NCI-H774 (cell line): ENCODE measurements at places on chromosomes 6 and 20.
A peak's percentile ranks its signal among the peaks of the same experiment; 100 is the strongest.

- DNase-seq, result no peak
Observed at GRCh38 chr6:167987396-167988153, 9.9 kb upstream of the KIF25 start.

- peak; percentile 76 for DNase-seq
Observed at GRCh38 chr6:36130667-36131510, 576 bp downstream of the MAPK13 start.

DNA sequence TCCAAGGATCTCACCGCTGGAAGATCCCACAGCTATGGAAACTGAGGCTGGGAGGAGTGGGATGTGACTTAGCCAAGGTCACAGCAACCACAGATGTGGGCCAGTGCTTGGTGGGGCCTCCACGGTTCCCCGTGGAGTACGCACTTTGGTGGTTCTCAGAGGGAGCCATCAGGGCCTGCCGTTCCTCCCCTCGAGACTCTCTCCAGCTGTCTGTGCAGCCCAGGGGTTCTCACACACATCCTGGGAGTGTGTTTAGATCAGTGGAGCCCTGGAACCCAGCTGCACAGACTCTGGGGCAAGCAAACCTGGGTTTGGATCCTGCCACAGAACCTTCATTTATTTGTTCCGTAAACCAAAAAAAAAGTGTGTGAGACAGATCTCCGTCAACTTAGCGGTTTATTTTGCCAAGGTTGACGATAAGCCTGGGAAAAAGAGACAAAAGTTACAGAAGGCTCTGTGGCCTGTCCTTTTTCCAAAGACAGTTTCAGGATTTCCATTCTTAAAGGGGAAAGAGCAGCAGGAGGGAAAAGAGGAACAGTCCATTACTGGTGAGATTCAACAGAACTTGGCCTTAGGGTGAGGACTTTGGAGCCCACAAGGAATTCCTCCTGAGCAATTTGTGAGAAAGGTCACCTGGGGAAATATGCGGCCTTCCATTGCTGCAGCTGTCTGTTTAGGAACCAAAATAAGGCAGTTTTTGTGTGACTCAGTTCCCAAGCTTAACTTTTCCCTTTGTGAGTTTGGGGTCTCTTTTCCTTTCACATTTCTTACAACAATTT, 13.6 kb upstream of the MYMX start:
- no peak for DNase-seq

DNA sequence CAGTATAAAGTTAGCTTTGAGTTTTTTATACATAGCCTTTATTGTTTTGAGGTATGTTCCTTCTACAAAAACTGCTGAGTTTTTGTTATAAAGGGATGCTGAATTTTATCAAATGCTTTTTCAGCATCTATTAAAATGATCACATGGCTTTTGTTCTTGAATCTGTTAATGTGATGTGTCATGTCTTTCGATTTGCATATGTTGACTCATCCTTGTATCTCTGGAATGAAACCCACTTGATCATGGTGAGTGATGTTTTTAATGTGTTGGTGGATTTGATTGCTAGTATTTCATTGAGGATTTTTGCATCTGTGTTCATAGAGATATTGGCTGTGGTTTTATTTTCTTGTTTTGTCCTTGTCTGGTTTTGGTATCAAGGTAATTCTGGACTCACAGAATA, 24.7 kb upstream of the BLCAP start:
- DNase-seq, result no peak

DNA sequence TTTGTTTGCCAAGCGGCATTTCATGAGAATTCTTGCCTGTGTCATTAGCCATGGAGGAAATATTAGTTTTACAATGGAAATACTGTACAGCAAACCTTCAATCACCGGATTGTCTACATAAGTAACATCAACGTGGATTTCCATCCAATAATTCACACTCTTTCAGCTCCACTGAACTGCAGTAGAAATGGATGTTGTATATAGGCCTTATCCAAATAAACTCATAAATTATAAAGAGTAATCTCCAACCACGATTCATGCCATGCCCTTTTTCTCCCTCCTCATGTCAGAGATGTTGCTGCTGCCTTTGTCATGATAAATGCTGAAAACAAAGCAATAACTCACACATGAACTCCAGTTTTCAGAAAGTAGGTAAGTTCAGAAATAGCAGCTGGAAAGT, 54.9 kb upstream of the EYS start:
- no peak for DNase-seq

DNA sequence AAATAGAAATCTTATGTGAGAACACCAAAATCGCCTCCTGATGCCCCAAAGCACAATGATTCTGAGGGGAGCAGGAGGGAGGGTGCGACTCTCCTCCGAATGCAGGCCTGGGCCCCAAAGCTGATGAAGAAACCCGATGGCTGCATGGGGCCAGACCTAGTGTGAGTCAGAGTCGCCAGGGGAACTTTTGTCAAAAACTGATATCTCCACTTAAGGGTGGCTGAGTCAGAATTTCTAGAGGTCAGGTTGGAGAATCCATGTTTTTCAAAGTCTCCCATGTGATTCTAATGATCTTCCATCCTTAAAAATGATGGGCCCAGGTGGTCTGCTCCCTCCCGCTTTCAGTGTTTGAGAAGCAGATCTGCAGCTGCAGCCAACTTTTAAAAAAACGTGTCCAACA, 172.8 kb downstream of the BACH2 start:
- no peak for DNase-seq

DNA sequence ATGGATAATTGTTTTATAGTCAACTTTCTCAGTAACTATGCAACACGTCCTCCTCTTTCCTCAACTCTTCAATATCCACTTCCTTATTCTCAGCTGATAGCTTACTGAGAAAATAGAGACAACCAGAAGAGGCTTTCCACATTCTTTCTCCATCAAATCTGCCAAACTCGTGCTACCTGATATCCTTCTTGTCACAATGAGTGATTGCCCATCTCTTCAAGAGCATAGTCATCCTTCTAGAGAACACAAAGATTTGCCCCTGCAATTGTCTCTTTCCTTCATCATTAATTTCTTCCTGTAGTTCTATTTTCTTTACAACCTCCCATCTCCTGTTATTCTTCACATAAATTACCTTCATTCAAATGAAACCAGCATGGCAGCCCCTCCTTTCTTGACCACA, 75.9 kb upstream of the RGS17 start:
- DNase-seq, result no peak

- DNase-seq, result no peak
Observed at GRCh38 chr20:1001116-1001515, 995 bp downstream of the RSPO4 start.

GRCh38 chr20:54004445-54004844, 65.9 kb downstream of the BCAS1 start:
- DNase-seq, result no peak

DNA sequence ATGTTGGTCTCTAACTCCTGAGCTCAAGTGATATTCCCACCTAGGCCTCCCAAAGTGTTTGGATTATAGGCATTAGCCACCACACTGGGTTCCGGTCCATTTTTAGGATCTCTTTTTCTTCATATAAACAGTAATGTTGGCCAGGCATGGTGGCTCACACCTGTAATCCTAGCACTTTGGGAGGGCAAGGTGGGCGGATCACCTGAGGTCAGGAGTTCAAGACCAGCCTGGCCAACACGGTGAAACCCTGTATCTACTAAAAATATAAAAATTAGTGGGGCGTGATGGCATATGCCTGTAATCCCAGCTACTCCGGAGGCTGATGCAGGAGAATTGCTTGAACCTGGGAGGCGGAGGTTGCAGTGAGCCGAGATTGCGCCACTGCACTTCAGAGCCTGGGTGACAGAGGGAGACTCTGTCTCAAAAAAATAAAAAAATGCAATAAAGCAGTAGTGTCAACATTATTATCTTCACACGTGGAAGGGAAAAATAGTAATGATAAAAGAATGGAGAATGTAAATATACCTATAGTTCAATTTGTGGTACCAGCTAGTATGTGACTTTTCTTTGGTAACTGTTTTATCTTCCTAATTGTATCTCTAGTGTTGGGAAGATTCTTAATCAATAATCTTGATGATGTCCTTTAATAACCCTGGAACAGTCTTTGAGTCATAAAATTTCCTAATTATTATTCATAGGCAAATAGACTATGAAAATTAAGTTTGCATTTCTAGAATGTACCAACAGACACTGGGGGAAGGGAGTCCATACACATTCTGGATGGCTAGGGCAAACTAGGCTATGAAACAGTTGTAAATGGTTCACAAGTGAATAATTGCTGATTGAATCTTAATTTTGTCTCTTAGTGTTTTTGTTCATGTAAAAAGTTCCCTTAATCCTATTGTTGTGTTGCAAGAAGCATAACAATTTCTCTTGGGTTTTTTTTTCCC, 3.6 kb downstream of the PARD6B start:
- no peak for DNase-seq

- no peak for DNase-seq
Observed at GRCh38 chr20:17505636-17506517, 25.3 kb downstream of the BFSP1 start.

DNA sequence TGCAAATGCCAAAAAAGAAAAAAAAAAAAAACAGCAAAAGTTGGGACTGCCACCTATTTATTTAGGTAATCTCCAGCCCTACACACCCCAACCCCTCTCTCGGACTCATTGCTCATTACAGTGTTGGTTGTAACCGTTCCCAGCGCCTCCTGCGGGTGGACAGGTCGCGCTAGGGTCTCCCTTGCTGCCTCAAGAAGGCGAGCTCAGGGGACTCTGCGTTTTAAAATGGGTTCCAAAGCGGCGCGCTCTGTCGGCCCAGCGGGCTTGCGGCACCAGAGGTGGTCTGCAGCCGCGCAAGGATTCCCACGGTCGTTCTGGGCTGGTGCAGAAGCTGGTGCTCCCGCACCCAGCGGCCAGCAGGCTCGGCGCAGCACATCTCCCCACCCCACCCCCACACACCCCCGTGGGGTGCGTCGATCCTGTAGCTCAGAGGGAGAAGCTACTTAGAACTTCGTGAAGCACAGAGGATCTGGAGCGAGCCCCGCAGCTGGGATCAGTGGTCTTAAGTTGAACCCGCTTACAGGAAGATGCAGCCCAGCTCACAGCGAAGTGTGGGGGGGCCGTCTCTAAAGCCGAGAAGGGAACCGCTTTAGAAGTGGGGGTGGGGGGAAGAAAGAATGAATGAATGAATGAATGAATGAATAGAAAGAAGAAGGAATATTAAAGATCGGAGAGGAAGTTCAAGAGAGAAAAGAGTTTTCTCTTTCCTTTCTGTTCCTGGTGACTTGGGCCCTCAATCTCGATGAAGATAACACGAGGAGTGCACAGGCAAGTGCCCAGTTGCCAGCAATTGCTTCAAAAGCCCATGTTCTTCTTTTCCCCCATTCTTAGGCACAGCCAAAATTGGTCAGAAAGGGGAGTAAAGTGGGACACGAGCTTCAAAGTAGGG, 780 bp downstream of the TFAP2A start:
- DNase-seq, result no peak

DNA sequence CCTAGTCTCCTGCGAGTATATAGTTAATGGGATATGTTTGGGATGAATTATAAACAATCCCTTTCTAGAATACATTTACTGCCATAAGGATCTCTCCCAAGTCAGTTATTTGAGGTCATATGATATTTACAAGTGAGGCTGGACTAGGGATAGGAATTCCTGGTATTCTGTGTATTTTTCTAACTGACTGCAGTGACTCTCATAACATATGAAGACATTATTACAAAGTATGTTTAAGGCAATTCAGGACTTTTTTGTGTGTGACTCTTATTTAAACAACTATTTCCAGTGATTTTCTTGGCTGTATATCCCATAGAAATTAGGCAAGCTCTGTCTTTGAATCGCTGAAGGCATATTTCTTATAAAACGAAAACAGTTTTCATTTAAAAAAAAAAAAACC, 18.4 kb upstream of the TNFAIP3 start:
- no peak for DNase-seq

DNA sequence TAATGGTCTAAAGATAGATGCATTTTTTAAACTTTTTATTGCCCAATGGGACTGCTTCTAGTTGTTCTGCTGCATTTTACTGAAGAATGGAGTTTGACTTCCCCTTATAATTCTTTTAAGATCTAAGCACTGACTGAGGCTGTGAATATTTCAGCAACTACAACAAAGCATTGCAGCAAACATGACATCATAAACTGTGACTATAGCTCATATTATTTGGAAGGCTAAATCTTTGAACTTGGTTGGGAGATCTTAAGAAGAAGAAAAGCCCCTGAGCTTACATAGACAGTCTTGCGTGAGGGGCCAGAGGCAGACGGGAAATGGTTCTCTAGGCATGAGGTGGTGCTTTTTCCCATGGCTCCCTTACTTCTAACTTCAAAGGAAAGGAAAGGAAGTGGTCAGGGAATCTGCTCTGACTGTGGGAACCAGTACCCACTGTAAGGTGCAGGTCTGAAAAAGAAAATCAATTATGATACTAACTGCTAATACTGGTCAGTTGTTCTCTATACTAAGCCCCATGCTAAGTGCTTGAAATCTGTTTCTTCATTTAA, 14.8 kb downstream of the HEY2 start:
- no peak for DNase-seq

DNA sequence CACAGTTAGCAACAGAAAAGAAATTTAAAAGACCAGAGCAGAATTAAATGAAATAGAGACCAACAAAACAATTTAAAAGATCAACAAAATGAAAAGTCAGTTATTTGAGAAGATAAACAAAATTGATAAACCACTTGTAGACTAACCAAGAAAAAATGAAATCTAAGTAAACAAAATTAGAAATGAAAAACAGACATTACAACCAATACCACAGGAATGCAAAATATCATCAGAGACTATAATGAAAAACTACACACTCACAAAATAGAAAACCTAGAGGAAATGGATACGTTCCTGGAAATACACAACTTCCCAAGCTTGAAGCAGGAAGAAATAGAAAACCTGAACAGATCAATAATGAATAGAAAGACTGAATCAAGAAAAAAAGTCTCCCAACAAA, 97.8 kb downstream of the WDR27 start:
- DNase-seq, result no peak
